ENCODE measurements at places on chromosomes 16 and 17. TPM values are rescaled to one million over a fixed set of nuclear protein-coding genes. Genes with fewer than 3 reads are reported as not detected.

The GAST gene
- not detected for polyA plus RNA-seq

- DNase-seq, result no peak
Measured at GRCh38 chr17:38691154-38691553, 13.9 kb upstream of the MLLT6 start.

GRCh38 chr17:29278692-29279091 is 15.3 kb downstream of the NUFIP2 start:
- no peak for DNase-seq

GRCh38 chr16:70648606-70649005 is 2.2 kb downstream of the IL34 start:
- DNase-seq, result no peak
